ENCODE measurements at places on chromosomes 6 and 20.

DNA sequence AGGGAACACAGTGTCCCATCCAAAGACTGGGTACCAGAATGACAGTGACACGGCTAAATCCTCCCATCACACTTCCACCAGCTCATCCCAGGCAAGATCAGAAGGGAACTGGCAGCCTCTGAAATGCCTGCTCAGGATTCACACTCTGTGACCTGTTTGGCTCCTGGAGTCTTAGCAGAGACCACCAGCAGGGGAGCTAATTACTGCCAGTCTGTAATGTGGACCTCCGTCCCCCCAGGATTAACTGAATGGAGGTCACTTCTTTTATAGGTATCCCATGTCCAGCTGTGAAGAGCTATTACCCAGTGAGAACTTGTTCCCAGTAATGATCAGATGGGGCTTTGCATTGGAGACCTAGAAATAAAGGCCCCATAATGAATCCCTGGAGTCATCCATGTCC is 45.2 kb downstream of the DEFB114 start:
- H3K4me1 ChIP-seq: no peaks in the 10 kb centered on the region
- no peak for DNase-seq
- no peak overlapping the region for H3K4me3 ChIP-seq
- H3K36me3 ChIP-seq: no peaks in the 10 kb centered on the region
- no peaks in the 10 kb centered on the region for H3K27me3 ChIP-seq

GRCh38 chr6:112203577-112204349 is 50.6 kb downstream of the LAMA4 start:
- H3K27me3 ChIP-seq: no peaks in the 10 kb centered on the region
- H3K4me3 ChIP-seq: peak overlapping the region; percentile 12
- H3K4me1 ChIP-seq: peaks cover 27% of the 10 kb centered on the region
- peak; percentile 89 for DNase-seq
- peaks cover 7% of the 10 kb centered on the region for H3K36me3 ChIP-seq
- peak overlapping the region; percentile 60 for H3K27ac ChIP-seq

GRCh38 chr6:39365281-39366074 is 43.0 kb upstream of the KCNK16 start:
- peak; percentile 51 for DNase-seq
- no peaks in the 10 kb centered on the region for H3K36me3 ChIP-seq
- no peaks in the 10 kb centered on the region for H3K27me3 ChIP-seq
- H3K4me3 ChIP-seq: no peak overlapping the region
- peaks cover 14% of the 10 kb centered on the region for H3K4me1 ChIP-seq

DNA sequence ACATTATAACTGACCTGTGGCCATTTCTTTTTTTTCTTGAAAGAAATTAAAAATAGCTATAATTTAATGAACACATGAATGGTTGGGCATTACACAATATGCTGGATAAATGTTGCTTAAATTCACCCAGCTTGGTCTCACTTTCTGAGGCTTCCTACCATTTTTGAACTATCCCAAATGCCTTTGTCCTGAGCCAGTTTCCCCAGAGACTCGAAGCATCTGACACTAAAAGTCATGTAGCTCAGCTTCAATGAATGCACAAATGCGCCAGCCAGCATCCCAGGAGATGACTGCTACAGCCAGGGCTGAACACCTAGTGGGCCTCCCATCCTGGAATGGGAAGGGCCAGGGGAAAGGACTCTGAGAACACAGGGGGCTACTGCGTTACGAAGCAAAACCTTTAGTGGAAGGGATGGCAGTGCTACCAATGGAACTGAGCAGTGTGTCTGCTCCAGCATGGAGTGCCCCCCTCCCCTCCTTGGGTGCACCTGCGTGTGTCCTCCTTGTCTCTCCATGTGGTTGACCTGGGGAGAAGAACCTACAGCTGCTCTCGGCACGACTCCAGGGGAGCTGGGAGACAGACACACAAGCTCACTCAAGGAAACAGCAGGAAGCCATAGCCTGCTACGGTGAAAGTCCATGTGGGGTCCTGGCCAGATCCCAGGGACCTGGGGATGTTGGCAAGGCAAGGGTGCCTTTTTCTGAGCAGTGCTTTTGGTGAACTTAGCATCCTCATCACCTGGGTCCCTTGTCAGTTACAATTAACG is 60.9 kb downstream of the IRF4 start:
- peaks cover 17% of the 10 kb centered on the region for H3K27me3 ChIP-seq
- H3K4me1 ChIP-seq: no peaks in the 10 kb centered on the region
- no peak overlapping the region for H3K4me3 ChIP-seq
- no peak overlapping the region for H3K27ac ChIP-seq
- no peak for DNase-seq

- H3K27me3 ChIP-seq: no peaks in the 10 kb centered on the region
- no peak overlapping the region for H3K4me3 ChIP-seq
- H3K27ac ChIP-seq: no peak overlapping the region
- H3K4me1 ChIP-seq: peaks cover 18% of the 10 kb centered on the region
- no peak for DNase-seq
Measured at GRCh38 chr6:4912559-4912958, 91.3 kb downstream of the RPP40 start.

GRCh38 chr6:38150021-38150420 is 330.5 kb downstream of the ZFAND3 start:
- H3K36me3 ChIP-seq: peaks cover 45% of the 10 kb centered on the region
- H3K27ac ChIP-seq: no peak overlapping the region
- H3K4me3 ChIP-seq: no peak overlapping the region
- no peaks in the 10 kb centered on the region for H3K27me3 ChIP-seq
- no peak for DNase-seq

DNA sequence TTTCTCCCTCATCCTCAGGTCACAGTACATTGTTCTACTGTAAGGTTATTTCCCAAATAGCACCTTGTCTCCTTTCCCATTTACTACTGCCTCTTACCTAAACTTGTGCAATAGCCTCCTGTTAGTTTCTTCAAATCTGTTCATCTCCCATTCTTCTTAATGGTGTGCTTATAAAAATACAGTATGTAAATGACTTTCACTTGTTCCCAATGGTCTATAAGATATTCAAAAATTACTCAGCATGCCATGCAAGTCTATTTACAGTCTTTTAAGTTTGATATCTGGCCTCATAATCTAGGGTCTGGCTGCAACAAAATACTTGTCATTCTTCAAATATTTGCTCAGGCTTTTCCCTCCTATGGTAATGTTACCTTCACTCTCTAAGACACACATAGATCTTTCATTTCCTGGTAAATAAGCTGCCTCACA is 31.5 kb upstream of the RHAG start:
- H3K36me3 ChIP-seq: no peaks in the 10 kb centered on the region
- H3K27me3 ChIP-seq: peaks cover 11% of the 10 kb centered on the region
- H3K4me1 ChIP-seq: no peaks in the 10 kb centered on the region

- peak; percentile 45 for DNase-seq
- H3K4me3 ChIP-seq: peak overlapping the region; percentile 29
- H3K27ac ChIP-seq: no peak overlapping the region
- H3K36me3 ChIP-seq: no peaks in the 10 kb centered on the region
- H3K4me1 ChIP-seq: peaks cover 6% of the 10 kb centered on the region
Measured at GRCh38 chr20:2750491-2751251, 49.8 kb downstream of the CPXM1 start.

Measured in MCF 10A (cell line).